NCI-H446 treated with DMSO at 0.1 percent for 48 hours (cell line): ENCODE measurements at places on chromosomes 1 and 21.

GRCh38 chr1:230292689-230293389, 133.3 kb downstream of the PGBD5 start:
- peak; percentile 18 for DNase-seq

DNA sequence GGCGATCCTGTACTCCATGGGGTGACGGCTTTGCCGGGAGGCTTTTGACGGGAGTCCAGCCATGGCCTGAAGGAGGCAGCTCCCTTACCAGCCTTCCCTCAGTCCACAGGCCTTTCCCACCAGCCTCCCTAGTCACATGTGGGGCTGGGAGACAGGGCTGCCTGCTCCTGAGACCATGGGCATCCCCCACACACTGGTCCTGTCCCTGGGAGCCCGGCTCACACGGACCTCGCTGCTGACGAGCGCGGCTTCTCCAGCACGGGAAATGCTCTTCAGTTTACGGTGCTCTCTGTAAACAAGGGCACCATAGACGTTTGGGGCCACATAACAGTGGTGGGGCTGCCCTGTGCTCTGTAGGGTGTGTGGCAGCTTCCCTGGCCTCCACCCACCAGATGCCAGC, 104.5 kb upstream of the TMEM51 start:
- no peak for DNase-seq

GRCh38 chr1:225360119-225360518, 67.7 kb downstream of the LBR start:
- DNase-seq = no peak

DNA sequence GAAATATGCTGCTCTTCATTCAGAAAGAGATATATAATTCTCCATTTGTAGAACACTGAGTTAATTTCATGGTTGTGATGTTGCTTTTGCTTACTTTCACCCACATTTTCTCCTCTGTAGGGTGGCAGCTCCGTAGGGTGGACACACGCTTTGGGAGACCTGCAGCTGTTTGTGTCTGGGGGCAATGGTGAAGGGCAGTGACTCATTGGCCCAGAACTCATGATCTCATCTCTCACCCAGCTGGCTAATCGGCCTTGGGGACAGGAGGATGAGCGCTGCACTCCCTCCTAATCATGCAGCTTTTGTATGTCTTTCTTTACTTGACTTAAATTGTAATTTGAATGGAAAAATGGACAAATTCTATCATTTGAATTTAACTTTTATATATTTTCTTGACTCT, 9.6 kb downstream of the DISC1 start:
- DNase-seq = no peak

- no peak for DNase-seq
These were observed 1016.3 kb upstream of the NCAM2 start for GRCh38 chr21:19981938-19982337.

- no peak for DNase-seq
These were observed 59.2 kb downstream of the WARS2 start for GRCh38 chr1:119081267-119081666.

DNA sequence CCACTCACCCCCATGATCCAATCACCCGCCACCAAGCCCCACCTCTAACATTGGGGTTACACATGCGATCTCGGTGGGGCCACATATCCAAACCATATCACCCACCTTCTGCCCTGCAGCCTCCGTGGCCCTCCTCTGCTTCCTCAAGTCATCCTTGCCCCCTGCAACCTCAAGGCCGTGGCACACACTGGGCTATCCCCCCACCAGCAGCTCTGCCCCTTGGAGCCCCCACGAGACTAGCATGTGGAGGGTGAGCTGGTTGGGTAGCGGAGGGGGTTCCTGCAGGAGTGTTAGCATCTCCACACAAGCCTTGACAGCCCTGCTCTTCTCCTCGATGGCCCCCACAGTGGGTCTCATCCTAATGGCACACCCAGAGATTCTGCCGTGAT, 100.8 kb downstream of the TOMM20 start:
- no peak for DNase-seq

DNA sequence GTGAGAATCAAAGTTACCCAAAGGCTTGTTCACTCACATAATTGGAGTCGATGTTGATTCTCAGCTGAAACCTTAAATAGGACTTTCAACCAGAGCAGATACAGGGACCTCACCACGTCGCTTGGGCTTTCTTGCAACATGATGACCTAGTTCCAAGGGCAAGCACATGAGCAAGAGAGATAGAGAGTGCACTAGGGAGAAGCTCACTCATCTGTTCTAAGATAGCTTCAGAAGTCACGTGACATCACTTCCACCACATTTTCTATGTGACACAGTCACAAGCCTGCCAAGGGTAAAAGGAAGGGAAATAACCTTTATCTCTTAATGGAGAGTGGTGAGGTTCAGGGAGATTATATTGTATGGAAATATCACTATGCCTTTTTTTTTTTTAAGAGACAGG, 470.1 kb upstream of the PLXNA2 start:
- no peak for DNase-seq

DNA sequence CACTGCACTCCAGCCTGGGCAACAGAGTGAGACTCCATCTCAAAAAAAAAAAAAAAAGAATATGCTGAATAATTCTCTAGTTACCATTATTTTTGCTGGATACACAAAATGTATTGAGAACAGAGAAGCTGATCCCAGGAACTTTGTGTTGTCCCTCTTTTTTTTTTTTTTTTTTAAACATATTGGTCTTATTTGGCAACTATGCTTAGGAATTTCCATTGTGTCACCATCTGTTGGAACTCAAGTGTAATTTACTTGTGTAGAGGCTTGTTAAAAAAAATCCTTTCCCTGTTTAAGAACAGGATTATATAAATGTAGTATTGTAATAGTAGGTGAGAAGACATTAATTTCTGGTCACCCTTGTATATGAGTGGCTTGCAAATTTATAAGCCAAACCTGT, 28.6 kb downstream of the CAMSAP2 start:
- DNase-seq = no peak
